ENCODE measurements at places on chromosomes 4 and X.

- DNase-seq, result no peak
Observed at GRCh38 chrX:123468481-123468880, 264.4 kb downstream of the THOC2 start.

DNA sequence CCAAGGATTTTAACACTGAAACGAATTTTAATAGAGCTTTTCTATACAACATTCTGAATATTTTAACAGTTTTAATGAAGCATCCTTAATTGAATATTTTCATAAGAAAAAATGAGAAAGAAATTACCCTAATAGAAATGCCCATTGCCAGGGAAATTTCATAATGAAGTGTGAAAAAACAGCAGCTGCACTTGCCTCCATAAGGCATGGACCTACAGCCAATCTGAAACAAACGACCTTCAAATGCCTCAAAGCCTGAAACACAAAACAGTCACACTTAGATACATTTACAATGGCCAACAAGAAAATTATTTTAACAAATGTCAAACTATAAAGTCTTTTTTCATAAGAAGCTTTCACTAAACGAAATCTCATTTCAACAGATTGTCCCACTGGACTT is 74.4 kb downstream of the SLC9B1 start:
- no peak for DNase-seq

GRCh38 chr4:100190643-100191600 is 654 bp upstream of the DDIT4L start:
- DNase-seq, result no peak

GRCh38 chrX:11678158-11678557 is 12.4 kb upstream of the ARHGAP6 start:
- no peak for DNase-seq

GRCh38 chr4:21102667-21103066 is 402.4 kb downstream of the PACRGL start:
- no peak for DNase-seq

- no peak for DNase-seq
Observed at GRCh38 chr4:40515398-40516293, 114.0 kb downstream of the RBM47 start.

DNA sequence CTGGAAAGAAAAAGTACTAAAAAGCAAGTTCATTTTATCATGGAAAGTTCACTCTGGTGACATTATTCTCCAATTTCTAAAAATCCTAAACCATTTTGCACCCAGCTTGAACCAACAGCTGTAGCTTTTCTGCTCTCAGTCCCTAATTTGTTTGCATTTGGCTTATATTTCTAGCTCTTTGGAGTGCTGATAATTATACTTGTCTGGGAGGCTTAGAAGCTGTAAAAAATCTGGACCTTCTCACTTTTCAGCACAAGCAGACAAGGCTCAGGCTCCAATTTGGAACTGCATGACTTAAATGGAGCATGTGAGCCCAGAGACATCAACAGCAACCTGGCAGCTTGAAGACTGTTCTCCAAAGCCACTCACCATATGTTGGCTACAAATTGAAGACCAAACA is 170.9 kb upstream of the PCDH18 start:
- DNase-seq, result no peak

Measured in activated CD4-positive, CD25-positive, alpha-beta regulatory T cell treated with anti-CD3 and anti-CD28 coated beads, Interleukin-2, amount 50 U/mL, for 16 hours (primary cell).